ENCODE measurements at places on chromosomes 3 and 15.

- peaks cover 42% of the 10 kb centered on the region for H3K4me1 ChIP-seq
- DNase-seq = peak; percentile 44
- H3K4me3 ChIP-seq = peak overlapping the region; percentile 37
- peaks cover 40% of the 10 kb centered on the region for H3K27me3 ChIP-seq
- H3K36me3 ChIP-seq = peaks cover 12% of the 10 kb centered on the region
These were observed 13.7 kb downstream of the ZIC1 start for GRCh38 chr3:147422601-147423536.

- H3K27me3 ChIP-seq = peaks cover 1% of the 10 kb centered on the region
- H3K36me3 ChIP-seq = no peaks in the 10 kb centered on the region
- H3K27ac ChIP-seq = no peak overlapping the region
- H3K4me3 ChIP-seq = no peak overlapping the region
These were observed 150.5 kb upstream of the LPP start for GRCh38 chr3:188003188-188004171.

- peaks cover 4% of the 10 kb centered on the region for H3K4me1 ChIP-seq
- H3K27me3 ChIP-seq = peaks cover 1% of the 10 kb centered on the region
- H3K36me3 ChIP-seq = no peaks in the 10 kb centered on the region
- DNase-seq = no peak
- no peak overlapping the region for H3K27ac ChIP-seq
These were observed 207.2 kb downstream of the TBC1D5 start for GRCh38 chr3:17535274-17535673.

DNA sequence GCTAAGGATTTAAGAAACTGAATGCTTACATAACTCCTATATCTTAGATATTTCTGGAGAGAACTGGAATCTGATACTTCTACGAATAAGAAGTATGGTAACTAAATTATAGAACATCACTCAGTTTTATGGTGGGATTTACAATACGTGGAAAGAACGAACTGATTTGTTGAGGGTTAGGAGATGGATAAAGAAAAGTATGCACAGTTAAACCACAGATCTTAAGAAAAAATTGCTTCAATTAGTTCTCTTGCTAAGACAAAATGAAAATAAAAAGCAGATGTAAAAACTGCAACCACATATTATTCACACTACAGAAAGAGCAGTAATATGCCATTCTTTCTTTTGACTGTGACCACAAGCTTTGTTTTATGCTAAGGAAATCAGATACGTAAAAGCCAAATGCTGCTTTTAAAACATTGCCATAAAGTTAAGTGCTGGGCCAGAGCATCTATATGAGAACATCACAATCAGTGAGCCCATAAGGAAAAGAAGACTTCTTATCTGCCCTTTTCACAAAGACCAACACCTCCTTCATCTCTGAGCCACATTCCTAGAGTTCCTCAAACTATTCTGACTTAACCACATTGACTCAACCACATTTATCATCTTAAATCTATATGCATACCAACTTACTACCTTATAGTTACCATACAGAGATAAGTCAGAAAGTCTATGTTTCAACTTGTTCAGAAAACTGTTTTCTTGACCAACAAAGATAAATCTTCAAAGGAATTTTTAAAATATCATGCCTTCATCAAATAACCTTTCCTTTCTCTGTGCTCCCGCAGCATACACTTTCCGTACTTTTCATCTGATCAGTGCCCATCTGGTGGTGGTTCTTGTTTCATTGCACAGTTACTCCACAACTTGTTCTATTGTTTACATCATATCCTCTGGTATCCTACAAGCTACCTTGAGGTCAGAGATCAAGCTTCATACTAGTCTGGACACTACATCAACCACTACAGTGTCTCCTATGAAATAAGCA lies 61.7 kb downstream of the FSIP1 start:
- DNase-seq = no peak
- no peaks in the 10 kb centered on the region for H3K27me3 ChIP-seq
- H3K4me1 ChIP-seq = no peaks in the 10 kb centered on the region
- no peak overlapping the region for H3K4me3 ChIP-seq
- no peak overlapping the region for H3K27ac ChIP-seq

GRCh38 chr15:54884312-54884711 lies 312.4 kb downstream of the RSL24D1 start:
- H3K4me3 ChIP-seq = no peak overlapping the region
- H3K27ac ChIP-seq = no peak overlapping the region
- peaks cover 4% of the 10 kb centered on the region for H3K36me3 ChIP-seq
- no peak for DNase-seq
- H3K27me3 ChIP-seq = peaks cover 4% of the 10 kb centered on the region

GRCh38 chr3:43620831-43621655 lies 768 bp downstream of the ANO10 start:
- peak overlapping the region; percentile 88 for H3K27ac ChIP-seq
- peaks cover 26% of the 10 kb centered on the region for H3K4me1 ChIP-seq
- DNase-seq = peak; percentile 34
- H3K36me3 ChIP-seq = peaks cover 4% of the 10 kb centered on the region
- H3K27me3 ChIP-seq = peaks cover 8% of the 10 kb centered on the region
- H3K4me3 ChIP-seq = peak overlapping the region; percentile 100

GRCh38 chr3:49610666-49611280 lies 56.5 kb downstream of the BSN start:
- H3K4me3 ChIP-seq = no peak overlapping the region
- no peak for DNase-seq
- no peaks in the 10 kb centered on the region for H3K36me3 ChIP-seq
- peaks cover 6% of the 10 kb centered on the region for H3K27me3 ChIP-seq
- H3K27ac ChIP-seq = no peak overlapping the region

DNA sequence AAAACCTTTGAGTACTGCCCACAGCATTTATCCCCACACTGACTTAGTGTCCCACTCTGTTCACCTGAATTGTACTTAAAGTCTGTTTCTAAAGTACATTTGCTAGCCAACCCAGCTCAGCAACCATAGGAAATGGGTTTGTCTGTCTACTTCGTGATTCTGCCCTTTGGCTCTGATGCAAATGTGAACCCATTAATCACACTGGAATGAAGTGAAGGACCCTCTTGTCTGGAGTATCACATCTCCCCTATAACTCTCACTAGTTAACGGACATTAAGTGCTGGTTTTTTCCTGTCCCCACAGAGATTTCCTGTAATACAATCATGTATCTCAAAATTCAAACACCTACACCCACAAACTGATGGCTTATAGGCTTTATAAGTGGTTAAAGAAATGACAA lies 20.5 kb downstream of the EID1 start:
- no peak for DNase-seq
- no peak overlapping the region for H3K27ac ChIP-seq
- H3K4me1 ChIP-seq = peaks cover 16% of the 10 kb centered on the region
- H3K4me3 ChIP-seq = no peak overlapping the region

GRCh38 chr3:133213937-133214336 lies 175.7 kb downstream of the TMEM108 start:
- H3K4me3 ChIP-seq = no peak overlapping the region
- H3K27ac ChIP-seq = no peak overlapping the region

DNA sequence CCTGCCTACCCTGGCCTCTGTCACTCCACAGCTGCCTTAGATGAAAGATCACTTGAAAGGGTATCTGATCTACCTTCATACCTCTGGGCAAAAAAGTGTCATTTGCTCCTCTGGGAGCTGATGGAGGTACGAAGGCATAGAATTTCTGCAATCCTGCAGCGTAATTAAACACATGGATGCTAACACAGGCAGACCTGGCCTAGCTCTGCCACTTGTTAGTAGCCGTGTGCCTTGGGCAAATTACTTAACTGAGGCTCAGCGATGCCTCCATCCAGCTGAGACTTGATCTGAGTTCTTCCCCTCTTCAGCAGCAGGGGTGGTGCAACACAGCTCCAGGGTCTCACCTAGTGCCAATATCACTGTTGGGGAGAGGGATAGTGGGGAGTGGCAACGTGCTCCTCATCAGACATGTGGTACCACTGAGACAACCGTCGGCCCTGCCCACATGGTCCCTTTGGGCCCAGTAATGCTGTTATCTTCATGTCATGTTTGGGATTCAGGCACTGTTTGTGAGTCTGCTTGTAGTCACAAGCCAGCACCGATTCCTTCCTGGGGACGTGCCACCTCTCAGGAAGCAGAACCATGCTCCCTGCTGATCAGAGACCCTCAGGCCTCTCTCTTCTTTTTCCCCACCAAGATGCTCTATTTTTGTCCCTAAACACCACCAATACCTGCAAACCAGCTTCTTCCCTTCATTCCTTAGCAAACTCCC lies 34.1 kb upstream of the PIAS1 start:
- no peak for DNase-seq
- no peaks in the 10 kb centered on the region for H3K36me3 ChIP-seq
- H3K4me3 ChIP-seq = no peak overlapping the region
- H3K27me3 ChIP-seq = peaks cover 5% of the 10 kb centered on the region
- H3K4me1 ChIP-seq = peaks cover 3% of the 10 kb centered on the region

DNA sequence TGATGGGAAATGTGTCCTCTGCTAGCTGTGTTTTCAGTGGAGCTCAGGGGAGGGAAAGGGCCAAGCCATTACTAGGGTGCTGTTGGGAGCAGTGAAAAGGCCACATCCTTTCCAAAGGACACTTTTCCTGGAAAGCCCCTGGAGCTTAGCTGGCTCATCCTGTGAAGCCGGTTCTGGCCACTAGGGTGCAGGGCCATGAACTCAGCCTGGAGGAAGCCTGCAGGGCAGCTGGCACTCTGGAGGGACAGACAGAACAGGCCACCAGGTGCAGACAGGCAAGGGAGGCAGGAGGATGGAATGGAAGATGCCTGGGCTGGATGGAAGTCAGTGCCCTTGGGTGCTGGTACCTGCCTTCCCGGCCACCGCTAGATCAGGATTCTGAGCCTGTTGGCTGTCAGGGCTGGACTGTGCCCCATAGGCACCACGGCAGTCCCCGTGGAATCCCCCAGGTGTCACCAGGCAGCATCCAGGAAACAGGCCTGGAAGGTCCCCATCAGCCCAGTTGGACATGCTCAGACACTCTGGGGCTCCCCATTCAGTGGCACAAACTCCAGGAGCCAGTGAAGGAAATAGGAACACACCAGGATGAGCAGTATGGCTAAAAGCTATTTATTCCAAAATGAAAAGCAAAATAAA lies 76.2 kb upstream of the C2CD4B start:
- no peak overlapping the region for H3K27ac ChIP-seq
- H3K4me3 ChIP-seq = no peak overlapping the region
- peaks cover 4% of the 10 kb centered on the region for H3K36me3 ChIP-seq

GRCh38 chr15:31470756-31471155 lies 144.1 kb downstream of the KLF13 start:
- H3K4me1 ChIP-seq = peaks cover 14% of the 10 kb centered on the region
- H3K27me3 ChIP-seq = no peaks in the 10 kb centered on the region
- DNase-seq = no peak
- H3K27ac ChIP-seq = no peak overlapping the region
- H3K4me3 ChIP-seq = no peak overlapping the region

GRCh38 chr15:83766339-83766738 lies 112.4 kb downstream of the ADAMTSL3 start:
- DNase-seq = no peak
- no peak overlapping the region for H3K4me3 ChIP-seq
- H3K4me1 ChIP-seq = no peaks in the 10 kb centered on the region

GRCh38 chr3:98359993-98360675 lies 6.5 kb downstream of the OR5K4 start:
- no peak for DNase-seq
- H3K36me3 ChIP-seq = no peaks in the 10 kb centered on the region
- H3K4me3 ChIP-seq = no peak overlapping the region
- no peaks in the 10 kb centered on the region for H3K27me3 ChIP-seq
- no peak overlapping the region for H3K27ac ChIP-seq
- H3K4me1 ChIP-seq = no peaks in the 10 kb centered on the region

GRCh38 chr15:67335026-67335425 lies 80.4 kb downstream of the IQCH start:
- H3K4me1 ChIP-seq = peaks cover 7% of the 10 kb centered on the region
- no peaks in the 10 kb centered on the region for H3K36me3 ChIP-seq
- H3K27ac ChIP-seq = no peak overlapping the region
- no peak for DNase-seq
- H3K27me3 ChIP-seq = no peaks in the 10 kb centered on the region
- H3K4me3 ChIP-seq = no peak overlapping the region

- DNase-seq = no peak
- no peaks in the 10 kb centered on the region for H3K4me1 ChIP-seq
- no peaks in the 10 kb centered on the region for H3K36me3 ChIP-seq
- H3K4me3 ChIP-seq = no peak overlapping the region
- no peak overlapping the region for H3K27ac ChIP-seq
- no peaks in the 10 kb centered on the region for H3K27me3 ChIP-seq
These were observed 91.3 kb downstream of the RAB11A start for GRCh38 chr15:65960586-65960985.

- DNase-seq = no peak
- H3K27me3 ChIP-seq = no peaks in the 10 kb centered on the region
- H3K36me3 ChIP-seq = peaks cover 4% of the 10 kb centered on the region
- no peak overlapping the region for H3K4me3 ChIP-seq
- no peak overlapping the region for H3K27ac ChIP-seq
These were observed 110.7 kb downstream of the LRRC49 start for GRCh38 chr15:71003319-71003718.

- no peak overlapping the region for H3K4me3 ChIP-seq
- H3K4me1 ChIP-seq = peaks cover 20% of the 10 kb centered on the region
- DNase-seq = no peak
- no peaks in the 10 kb centered on the region for H3K36me3 ChIP-seq
- no peaks in the 10 kb centered on the region for H3K27me3 ChIP-seq
These were observed 369.6 kb upstream of the AZI2 start for GRCh38 chr3:28718074-28718849.

GRCh38 chr3:101518421-101518871 lies 5.4 kb upstream of the SENP7 start:
- peaks cover 4% of the 10 kb centered on the region for H3K36me3 ChIP-seq
- H3K27me3 ChIP-seq = peaks cover 3% of the 10 kb centered on the region
- peaks cover 33% of the 10 kb centered on the region for H3K4me1 ChIP-seq

- H3K36me3 ChIP-seq = no peaks in the 10 kb centered on the region
- H3K4me3 ChIP-seq = no peak overlapping the region
- H3K27me3 ChIP-seq = peaks cover 2% of the 10 kb centered on the region
- H3K4me1 ChIP-seq = no peaks in the 10 kb centered on the region
- no peak overlapping the region for H3K27ac ChIP-seq
These were observed 118.1 kb upstream of the MEIS2 start for GRCh38 chr15:37218351-37218916.

- H3K4me3 ChIP-seq = peak overlapping the region; percentile 29
- no peak overlapping the region for H3K27ac ChIP-seq
- peaks cover 30% of the 10 kb centered on the region for H3K36me3 ChIP-seq
- H3K4me1 ChIP-seq = peaks cover 58% of the 10 kb centered on the region
- DNase-seq = no peak
These were observed 5.1 kb downstream of the SCAMP2 start for GRCh38 chr15:74868059-74868458.

DNA sequence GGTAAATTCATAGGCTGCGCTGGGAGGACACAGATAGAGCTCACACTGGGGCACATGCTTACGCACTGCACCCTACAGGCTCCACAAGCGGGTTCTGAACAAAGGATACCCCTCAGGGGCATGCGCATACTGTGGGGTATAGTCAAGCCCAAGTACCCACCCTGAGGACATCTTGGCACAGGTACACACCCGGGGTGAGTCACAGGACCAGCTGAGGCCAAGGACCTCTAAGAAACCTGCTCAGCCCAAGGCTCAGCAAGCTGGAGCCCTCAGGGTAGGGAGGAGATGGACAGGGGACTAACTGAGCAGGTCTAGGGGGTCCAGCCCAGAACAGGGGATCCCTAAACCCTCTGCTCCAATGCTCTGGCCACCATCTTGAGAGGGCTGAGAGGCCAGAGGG lies 3.3 kb downstream of the SHISA5 start:
- no peak for DNase-seq
- no peak overlapping the region for H3K4me3 ChIP-seq
- peaks cover 31% of the 10 kb centered on the region for H3K36me3 ChIP-seq
